Activated T-cell treated with anti-CD3 and anti-CD28 coated beads, Interleukin-2, amount 50 U/mL, for 48 hours (primary cell): ENCODE measurements at places on chromosomes 7 and 10.

GRCh38 chr7:82741493-82741892, 297.9 kb upstream of the CACNA2D1 start:
- DNase-seq, result no peak

GRCh38 chr10:103192451-103193106, 493 bp downstream of the NT5C2 start:
- peak; percentile 81 for DNase-seq

GRCh38 chr10:88893611-88894010, 13.6 kb downstream of the STAMBPL1 start:
- DNase-seq, result no peak

GRCh38 chr10:132926777-132927650, 15.4 kb downstream of the CFAP46 start:
- no peak for DNase-seq

GRCh38 chr10:131695496-131696165, 205.2 kb upstream of the PPP2R2D start:
- no peak for DNase-seq

DNA sequence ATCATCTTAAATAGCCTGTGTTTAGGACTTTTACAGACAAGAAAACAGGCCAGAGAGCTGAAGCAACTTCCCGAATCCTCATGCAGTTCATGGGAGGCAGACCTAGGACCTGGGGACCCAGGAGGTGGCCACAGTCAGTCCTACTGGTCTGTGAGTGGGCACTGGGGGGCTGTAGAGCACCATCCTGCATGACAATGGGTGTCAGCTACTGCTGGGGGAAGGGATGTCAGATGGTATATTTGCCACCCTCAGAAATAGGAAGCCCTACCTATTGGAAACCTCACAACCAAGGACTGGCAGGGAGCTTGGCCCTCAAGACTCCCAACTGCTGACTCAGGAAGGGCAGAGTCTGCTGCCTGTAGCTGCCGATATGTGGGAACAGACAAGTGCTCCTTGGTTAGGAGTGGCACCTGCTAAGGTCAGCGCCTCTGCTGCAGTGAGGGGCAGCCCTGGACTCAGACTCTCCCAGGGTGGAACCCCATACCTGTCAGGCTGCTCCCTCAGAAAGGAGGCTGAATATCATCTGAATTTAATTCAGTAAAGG, 29.7 kb downstream of the OGDH start:
- no peak for DNase-seq

- DNase-seq, result no peak
Measured at GRCh38 chr7:77765906-77766800, 32.1 kb downstream of the TMEM60 start.

- DNase-seq, result no peak
Measured at GRCh38 chr10:80496555-80497172, 41.0 kb upstream of the SH2D4B start.

- no peak for DNase-seq
Measured at GRCh38 chr10:118472415-118473304, 122.8 kb downstream of the PRLHR start.

DNA sequence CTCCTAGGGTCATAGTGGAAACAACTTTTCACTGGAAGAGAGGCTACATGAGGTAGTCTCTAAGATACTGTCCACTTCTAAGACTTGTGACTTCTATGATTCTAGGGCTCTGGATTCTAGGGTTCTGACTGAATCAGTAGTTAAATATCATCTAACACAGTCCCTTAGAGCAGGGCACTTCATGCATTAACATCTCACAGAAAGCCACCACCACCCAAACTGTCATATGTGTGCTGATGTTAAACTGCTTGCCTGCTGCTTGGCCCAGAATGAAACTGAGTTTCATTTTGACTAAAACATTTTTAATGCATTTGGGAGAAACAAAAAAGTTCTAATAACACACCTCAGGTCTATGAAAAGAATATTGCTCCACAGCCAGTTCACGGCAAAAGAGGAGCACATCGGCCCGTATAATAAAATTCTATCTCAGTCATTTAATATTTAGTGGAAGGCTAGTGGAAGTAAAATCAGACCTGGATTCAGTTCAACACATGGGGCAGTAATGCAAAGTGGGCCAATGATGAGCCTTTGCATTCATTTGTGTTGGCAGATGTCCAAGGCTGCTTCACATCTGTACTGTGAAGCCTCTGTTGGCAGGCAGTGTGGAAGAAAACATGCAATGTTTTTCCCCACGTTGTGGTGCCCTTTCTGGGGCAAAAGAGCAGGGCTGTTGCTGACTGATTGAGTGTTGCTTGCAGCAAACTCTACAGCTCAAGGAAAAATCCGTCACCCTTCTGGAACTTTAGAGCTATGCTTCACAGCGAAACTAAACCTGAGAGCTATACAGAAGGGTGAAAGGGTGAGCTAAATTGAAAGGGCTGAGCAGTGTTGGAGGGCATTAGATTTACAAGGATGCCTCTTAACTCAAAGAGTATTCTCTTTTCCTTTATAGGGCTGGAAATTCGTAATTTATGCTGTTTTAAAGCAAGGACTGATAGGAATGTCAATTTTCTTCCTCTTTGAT, 33.5 kb upstream of the AUTS2 start:
- no peak for DNase-seq

GRCh38 chr7:2017914-2018568, 214.7 kb downstream of the MAD1L1 start:
- no peak for DNase-seq

GRCh38 chr10:3573498-3573897, 211.5 kb downstream of the KLF6 start:
- DNase-seq, result no peak

- no peak for DNase-seq
Measured at GRCh38 chr10:14500172-14500765, 169.5 kb upstream of the FRMD4A start.

GRCh38 chr10:33732161-33732680, 397.8 kb upstream of the NRP1 start:
- no peak for DNase-seq

GRCh38 chr10:63261496-63261895, 128.4 kb downstream of the NRBF2 start:
- no peak for DNase-seq

DNA sequence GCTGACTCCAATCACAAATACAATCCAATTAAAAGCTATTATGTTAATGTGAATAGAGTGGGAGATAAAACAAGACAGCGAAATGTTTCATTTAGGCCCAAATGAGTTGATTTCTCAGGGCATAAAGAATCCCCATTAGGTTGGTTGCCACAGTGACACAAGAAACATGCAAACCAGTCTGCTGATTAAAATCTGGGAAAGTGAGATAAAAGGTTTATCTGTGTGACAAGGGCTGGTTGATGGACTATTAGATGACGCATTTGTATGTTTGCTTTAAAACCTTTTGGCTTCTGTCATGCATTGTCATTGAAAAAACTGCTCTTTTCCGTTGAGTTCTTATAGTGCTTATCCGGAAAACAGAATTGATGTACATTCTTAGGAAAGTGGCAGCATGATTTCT, 658.2 kb downstream of the GATA3 start:
- DNase-seq, result no peak

- no peak for DNase-seq
Measured at GRCh38 chr7:32470871-32471270, 19.3 kb downstream of the LSM5 start.

GRCh38 chr7:148979827-148980226, 48.5 kb downstream of the PDIA4 start:
- DNase-seq, result peak; percentile 39

DNA sequence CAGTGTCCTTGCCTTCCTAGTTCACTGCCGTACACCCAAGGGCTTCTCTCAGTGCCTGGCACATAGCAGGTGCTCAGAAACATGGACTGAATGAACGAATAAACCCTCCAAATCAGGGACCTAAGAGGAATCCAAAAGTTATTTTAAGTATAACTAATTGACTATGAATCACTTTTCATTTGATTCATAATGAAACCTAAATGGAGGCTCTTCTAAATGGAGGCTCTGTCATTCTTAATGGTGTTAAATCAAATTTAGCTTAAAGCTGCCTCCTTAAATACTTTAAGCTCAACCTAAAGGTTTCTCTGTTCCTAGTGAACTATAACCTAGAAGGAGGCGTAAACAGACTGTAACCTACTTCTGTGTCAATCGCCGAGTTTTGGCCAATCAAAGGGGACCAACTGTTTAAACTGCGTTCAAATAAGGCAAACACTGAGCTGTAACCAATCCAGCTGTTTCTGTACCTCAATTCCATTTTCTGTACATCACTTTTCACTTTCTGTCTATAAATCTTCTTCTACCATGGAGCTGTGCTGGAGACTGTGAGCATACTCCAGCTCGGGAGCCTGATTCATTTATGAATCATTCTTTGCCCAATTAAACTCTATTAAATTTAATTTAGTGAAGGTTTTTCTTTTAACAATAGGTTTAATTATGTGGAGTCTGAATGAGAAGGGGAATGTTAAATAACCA, 11.0 kb downstream of the PYROXD2 start:
- DNase-seq, result no peak

DNA sequence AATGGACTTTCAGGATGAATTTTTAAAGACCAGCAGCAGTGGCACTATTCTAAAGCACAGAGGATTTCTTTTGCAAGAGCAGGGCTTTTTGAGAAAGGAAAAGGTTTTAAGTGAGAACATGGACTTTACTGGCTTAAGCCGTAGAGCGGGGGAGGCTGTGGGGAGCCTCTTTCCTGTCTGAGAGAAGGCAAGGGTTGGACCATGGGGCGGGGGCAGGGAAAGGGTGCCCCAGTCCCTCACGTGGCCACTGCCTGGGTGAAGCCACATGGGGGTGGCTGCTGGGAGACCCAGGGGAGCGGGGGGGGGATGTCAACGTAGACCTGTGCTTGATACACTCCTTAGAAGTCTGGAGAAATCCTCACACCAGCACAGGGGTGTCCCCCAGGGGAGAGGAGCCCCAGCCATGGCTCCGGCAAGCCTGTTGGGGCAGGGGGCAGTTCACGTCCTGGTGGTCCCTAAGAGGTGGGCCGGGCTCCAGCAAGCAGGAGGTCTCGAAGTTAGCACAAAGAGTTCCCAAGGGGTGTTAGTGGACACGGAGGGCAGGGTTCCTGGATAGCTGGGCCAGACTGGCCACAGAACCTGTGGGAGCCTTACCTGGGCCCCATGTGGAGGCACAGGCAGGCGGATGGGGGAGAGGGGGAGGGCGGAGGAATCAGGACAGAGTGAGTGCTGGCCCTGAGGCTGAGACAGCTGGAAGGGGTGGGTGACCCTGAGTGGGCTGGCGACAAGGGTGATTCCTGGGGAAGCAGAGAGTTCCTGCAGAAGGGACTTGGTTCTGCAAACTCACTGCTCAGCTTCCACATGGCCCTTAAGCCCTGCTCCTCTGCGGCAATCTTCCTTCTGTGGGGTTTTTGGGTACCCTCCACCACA, 36.9 kb upstream of the ELFN1 start:
- no peak for DNase-seq

GRCh38 chr10:73517166-73517888, 21.5 kb upstream of the PPP3CB start:
- no peak for DNase-seq

DNA sequence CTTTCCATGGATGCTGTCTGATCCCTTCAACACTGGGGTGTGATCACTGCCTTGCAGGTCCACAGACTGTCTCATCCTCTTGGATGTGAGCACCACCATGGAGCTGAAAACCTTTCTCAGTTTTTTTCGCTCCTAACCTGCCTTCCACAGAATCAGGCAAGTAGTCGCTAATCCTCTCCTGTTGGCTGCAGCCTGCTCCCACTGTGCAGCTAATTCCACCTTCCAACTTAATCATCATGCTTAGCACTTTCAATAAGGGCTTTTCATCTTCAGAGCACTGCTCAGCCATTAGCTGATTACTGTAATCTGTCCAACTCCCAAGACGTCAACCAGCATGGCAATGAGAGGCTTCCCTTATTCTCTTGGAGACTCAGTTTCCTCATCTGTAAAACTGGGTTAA, 15.1 kb upstream of the CDH23 start:
- DNase-seq, result no peak

DNA sequence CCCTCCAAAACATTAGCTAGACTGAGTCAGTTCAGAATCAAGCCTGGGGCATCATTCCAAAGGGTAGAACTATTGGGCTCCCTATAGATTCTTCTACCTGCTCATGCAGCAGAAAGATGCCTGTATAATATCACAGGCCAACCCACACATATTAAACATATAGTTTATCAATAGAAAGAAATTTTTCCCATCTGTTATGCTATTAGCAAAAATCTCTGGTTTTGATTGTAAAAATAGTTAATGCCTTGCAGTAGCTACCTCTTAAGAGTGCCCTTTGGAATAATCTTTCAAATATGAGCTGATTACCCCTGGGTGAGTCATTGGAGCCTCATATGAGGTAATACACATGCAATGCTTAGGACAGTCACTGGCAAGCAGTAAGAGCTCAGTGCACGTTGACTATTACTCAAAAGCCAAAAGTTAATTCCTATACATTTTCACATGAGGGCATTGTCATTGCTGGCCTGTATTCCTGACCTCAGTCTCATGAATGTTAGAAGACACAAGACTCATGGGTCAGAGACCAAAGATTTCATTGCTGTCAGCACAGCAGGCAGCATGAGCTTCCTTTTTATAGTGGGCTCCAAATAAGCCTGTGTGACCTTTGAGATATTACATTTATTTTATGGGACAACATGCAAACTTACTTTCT, 180.0 kb downstream of the FGFR2 start:
- no peak for DNase-seq

GRCh38 chr7:4604456-4604940, 77.6 kb upstream of the FOXK1 start:
- no peak for DNase-seq

- no peak for DNase-seq
Measured at GRCh38 chr7:12716134-12716681, 28.8 kb downstream of the ARL4A start.

DNA sequence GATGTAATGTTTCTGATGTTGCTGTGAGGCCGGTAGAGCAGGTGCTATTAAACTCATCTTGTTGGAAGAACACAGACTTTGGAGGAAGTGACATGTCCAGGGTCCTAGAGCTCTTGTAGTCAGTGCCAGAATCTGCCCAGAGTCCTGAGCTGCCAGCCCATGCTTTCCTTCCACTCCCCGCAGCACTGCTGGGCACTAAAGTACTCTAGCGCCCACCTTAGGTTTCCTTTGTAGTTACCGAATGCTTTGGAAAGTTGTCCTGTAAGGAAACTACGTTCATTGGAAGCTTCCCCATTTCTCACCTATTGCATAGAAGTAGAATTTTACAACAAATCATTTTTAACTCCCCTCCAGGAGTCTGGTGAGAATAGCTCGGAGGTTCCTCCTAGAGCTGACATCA, 11.0 kb downstream of the ZNF862 start:
- DNase-seq, result no peak

DNA sequence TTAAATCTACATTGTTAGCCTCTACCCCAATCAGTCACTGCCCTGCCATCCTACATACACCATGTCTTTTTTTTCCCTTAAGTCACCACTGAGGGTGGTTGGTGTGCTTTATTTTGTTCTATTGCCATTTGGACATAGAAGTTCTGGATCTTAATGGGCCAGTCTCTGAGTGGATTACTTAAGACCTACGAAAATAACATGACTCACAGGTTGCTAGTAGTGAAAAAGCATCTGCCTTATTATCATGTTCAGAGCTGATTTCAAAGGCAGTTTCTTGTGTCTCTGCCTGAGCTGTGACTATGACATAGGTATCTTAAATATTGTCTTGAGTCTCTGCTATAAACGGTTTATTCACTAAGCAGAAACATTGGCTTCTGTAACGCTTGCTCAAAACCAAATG, 410.8 kb downstream of the MDFIC start:
- no peak for DNase-seq
